Thyroid gland (tissue), 4 donors: ENCODE measurements at places on chromosomes 3 and 15. TPM values are rescaled to one million over a fixed set of nuclear protein-coding genes. Genes with fewer than 3 reads are reported as not detected.

GRCh38 chr15:40248006-40248783 is 9.3 kb downstream of the PAK6 start:
- no peak overlapping the region for H3K27ac ChIP-seq
- no peak for DNase-seq
- no peak overlapping the region for H3K4me3 ChIP-seq
- H3K36me3 ChIP-seq, result no peaks in the 10 kb centered on the region

The CDAN1 gene
- 15.9 TPM for total RNA-seq

The GATM gene
- 56.4 TPM for total RNA-seq

GRCh38 chr15:83913034-83913632 is 259.2 kb downstream of the ADAMTSL3 start:
- no peaks in the 10 kb centered on the region for H3K27me3 ChIP-seq
- no peak overlapping the region for H3K4me3 ChIP-seq
- H3K27ac ChIP-seq, result no peak overlapping the region
- H3K4me1 ChIP-seq, result no peaks in the 10 kb centered on the region
- H3K36me3 ChIP-seq, result no peaks in the 10 kb centered on the region

GRCh38 chr3:143751643-143752178 is 96.6 kb downstream of the SLC9A9 start:
- no peak overlapping the region for H3K27ac ChIP-seq
- H3K27me3 ChIP-seq, result no peaks in the 10 kb centered on the region
- no peaks in the 10 kb centered on the region for H3K4me1 ChIP-seq
- DNase-seq, result no peak
- no peak overlapping the region for H3K4me3 ChIP-seq

DNA sequence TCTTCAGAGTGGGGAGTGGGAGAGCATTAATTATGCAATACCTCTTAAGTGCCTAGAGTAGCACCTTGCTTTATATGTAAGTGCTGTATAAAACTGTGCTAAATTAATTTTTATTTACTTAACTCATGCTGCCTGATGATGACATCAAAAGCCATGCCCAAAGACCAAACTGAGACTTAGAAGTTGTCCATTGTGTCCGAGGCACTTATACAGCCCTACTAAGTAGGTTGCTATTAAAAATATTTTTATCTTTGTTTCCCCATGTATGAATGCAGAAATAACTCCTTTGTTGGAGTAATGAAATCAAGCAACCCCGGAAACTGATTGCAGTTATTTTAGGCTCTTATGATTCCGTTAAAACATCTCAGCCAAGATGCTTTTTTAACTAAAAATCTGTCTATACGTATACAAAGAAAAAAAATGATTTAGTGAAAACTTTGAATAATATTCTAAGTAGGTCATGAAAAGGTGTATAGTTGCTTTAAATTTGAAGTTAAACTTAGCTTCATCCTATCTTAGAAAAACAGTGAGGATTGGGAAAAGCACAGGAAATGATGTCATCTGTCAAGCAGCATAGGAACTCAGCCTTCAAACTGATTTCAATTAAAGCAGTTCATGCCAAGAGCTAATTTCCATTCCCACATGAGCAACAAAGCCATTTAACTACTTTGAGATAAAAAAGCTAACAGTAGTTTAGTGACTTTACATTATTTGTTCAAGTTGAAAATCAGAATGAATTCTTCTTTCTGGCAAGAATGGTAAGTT is 43.0 kb downstream of the FBN1 start:
- H3K27ac ChIP-seq, result no peak overlapping the region
- H3K4me1 ChIP-seq, result peaks cover 29% of the 10 kb centered on the region
- H3K27me3 ChIP-seq, result no peaks in the 10 kb centered on the region
- H3K36me3 ChIP-seq, result no peaks in the 10 kb centered on the region
- H3K4me3 ChIP-seq, result no peak overlapping the region
- no peak for DNase-seq

- H3K36me3 ChIP-seq, result no peaks in the 10 kb centered on the region
- DNase-seq, result no peak
- no peaks in the 10 kb centered on the region for H3K4me1 ChIP-seq
Observed at GRCh38 chr3:185726254-185726967, 98.4 kb downstream of the IGF2BP2 start.

DNA sequence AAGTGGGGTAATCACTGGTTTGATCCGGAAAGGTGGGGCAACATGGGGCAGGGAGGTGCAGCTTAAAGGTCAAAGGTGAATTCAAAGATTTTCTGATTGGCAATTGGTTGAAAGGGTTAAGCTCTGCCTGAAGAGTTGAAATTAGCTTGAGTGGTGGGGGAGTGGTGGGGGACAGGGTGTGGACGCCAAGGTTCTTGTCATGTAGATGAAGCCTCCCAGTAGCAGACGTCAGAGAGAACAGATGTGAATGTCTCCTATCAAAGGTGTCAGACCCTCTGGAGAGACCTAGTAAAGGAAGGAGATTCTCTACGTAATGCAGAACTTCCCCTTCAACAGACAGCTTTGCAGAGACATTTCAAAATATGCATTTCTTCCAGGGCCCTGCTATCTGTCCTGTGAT is 62.8 kb downstream of the ABCC5 start:
- H3K4me3 ChIP-seq, result no peak overlapping the region
- peaks cover 7% of the 10 kb centered on the region for H3K36me3 ChIP-seq
- no peaks in the 10 kb centered on the region for H3K27me3 ChIP-seq

The SCN11A gene
- total RNA-seq, result 0.15 TPM

The EPHA6 gene
- 5.8 TPM for total RNA-seq

DNA sequence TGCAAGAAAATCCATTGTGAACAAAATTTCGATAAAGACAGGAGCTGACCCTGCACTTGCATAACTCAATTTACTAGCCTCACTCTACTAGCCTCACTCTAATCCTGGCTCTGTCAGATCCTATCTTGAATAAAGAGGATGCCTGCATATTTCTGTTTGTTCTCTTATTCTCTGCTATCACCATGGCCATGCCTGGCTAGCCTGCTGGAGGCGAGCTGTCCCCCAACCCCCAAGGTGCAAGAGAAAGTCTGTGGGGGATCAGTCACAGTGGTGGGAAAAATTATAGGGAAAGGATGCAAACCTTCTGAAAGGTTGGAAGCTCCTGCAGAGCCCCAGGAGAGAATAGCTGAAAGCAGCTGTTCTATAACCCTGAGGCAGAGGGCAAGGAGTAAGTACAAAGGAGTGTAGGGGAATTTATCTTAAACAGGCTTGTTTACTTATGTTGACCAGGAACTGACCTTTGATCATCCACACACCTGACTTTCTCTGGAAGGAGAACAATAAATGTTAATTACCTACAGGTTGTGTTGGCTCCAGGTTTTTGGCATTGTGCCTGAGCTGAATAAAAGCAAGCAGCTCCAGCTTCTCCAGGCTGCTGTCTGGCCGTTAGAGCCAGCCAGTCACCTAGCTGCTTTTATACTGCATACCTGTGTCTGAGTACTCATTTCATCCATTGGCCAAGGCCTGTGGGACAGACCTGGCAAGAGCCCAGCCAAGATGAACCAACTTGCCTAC is 137.7 kb upstream of the RASGRP1 start:
- no peaks in the 10 kb centered on the region for H3K36me3 ChIP-seq
- H3K4me1 ChIP-seq, result no peaks in the 10 kb centered on the region

- no peak for DNase-seq
- H3K4me1 ChIP-seq, result no peaks in the 10 kb centered on the region
- no peak overlapping the region for H3K27ac ChIP-seq
- no peaks in the 10 kb centered on the region for H3K36me3 ChIP-seq
- H3K4me3 ChIP-seq, result no peak overlapping the region
Observed at GRCh38 chr15:38053776-38054175, 119.3 kb downstream of the TMCO5A start.

GRCh38 chr3:138366006-138366759 is 17.8 kb downstream of the MRAS start:
- H3K27ac ChIP-seq, result no peak overlapping the region
- H3K4me3 ChIP-seq, result no peak overlapping the region
- H3K27me3 ChIP-seq, result no peaks in the 10 kb centered on the region
- H3K4me1 ChIP-seq, result peaks cover 54% of the 10 kb centered on the region
- no peaks in the 10 kb centered on the region for H3K36me3 ChIP-seq
- no peak for DNase-seq

DNA sequence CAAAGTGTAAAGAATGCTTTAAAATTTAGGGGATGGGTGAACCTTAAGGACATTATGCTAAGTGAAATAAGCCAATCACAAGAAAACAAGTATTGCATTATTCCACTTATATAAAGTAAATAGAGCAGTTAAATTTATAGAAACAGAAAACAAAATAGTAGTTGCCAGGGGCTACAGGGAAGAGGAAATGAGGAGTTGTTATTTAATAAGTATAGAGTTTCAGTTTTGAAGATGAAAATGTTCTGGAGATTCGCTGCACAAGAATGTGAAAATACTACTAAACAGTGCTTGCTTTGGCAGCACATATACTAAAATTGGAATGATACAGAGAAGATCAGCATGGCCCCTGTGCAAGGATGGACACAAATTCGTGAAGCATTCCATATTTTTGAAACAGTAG is 32.0 kb downstream of the DNAH12 start:
- DNase-seq, result no peak
- H3K27ac ChIP-seq, result no peak overlapping the region
- no peaks in the 10 kb centered on the region for H3K4me1 ChIP-seq
- H3K27me3 ChIP-seq, result no peaks in the 10 kb centered on the region
